Left lung (tissue), 14 donors: ENCODE measurements at places on chromosomes 4 and X. TPM values are rescaled to one million over a fixed set of nuclear protein-coding genes. Genes with fewer than 3 reads are reported as not detected.

The TRIM60 gene
- polyA plus RNA-seq: not detected

The HPGDS gene
- 4.2 TPM for polyA plus RNA-seq

DNA sequence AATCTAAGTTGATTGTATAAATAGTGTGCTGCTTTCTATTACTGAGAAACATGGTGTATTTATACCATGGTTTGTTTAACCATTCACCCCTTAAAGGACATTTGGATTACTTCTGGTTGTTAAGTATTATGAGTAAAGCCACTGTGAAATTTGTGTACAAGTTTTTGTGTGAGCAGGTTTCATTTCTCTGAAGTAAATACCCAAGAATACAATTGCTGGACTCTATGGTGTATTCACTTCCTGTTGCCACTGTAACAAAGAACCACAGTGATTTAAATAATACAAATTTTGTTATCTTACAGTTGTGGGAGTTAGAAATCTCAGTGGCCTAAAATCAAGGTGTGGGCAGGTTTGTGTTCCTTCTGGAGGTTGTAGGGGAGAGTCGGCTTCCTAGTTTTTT lies 869.6 kb downstream of the CCSER1 start:
- DNase-seq: no peak

- DNase-seq: no peak
These were observed 31.1 kb downstream of the RAB28 start for GRCh38 chr4:13452927-13453579.

DNA sequence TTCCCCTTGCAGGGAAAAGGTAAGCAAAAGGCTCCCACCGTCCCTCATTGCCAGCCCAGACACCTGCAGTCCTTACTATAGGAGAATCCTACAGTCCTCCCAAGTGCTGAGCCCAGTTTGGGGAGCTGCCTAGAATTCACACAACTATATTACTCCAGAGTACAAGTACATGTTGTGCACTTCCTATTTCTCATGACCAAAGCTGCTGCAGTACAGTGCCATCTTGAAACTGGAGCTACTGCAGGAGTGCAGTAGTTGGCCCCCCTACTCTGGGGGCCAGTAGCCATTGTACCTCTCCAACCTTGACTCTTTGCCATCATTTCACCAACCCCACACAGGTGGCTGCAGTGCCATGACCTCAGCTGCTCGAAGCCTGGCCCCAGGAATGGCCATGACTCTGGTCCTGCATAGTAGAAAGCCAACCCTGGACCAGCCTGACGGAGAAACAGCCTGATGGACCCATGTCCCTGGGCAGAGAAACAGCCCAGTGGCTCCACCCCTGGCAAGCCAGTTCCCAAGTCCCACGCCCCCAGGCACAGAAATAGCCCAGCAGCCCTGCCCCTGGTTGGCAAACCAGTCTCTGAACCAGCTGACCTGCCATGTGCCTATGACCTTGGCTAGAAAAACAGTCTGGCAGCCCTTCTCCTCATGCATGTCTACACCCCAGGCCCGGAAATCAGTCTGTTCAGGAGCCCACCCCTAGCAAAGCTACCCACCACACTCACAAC lies 51.9 kb downstream of the PHKA1 start:
- DNase-seq: no peak

DNA sequence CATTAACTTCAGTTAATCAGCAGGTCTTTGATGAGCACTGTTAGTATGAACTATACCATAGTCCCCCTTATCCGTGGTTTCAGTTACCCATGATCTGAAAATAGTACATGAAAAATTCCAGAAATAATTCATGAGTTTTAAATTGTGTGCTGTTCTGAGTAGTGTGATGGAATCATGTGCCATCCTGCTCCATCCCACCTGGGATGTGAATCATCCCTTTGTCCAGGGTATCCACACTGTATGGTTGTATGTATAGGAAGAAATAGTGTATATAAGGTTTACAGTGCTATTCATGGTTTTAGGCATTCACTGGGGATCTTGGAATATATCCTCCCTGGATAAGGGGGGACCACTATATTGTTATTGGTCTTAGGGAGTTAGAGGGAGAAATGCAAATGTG lies 24.5 kb downstream of the ARHGAP10 start:
- no peak for DNase-seq

The DDX60 gene
- 22.7 TPM for polyA plus RNA-seq

GRCh38 chr4:23889814-23890341 lies at the start of gene PPARGC1A:
Gene PPARGC1A (minus strand): TSS chr4:23890047. CDS start chr4:23889957, 90 bp downstream.
- DNase-seq: peak; percentile 74

DNA sequence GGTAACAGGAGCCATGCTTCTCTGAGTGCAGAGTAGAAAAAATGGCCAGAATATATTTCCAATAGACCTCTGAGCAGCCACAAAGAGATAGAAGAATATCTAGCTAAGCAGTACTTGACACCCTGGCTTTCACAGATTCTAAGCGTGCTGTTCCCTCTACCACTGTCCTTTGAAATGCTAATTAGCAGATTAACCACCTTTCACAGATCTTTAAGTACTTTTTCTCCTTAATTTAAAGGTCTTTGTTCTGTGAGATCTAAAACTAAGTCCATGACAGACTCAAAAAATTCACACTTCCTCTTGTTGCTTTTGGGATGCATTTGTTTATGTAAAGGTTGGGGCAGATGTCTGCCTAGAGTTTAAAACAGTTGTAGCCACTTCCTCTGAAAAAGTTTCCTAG lies 28.3 kb upstream of the MAGEC2 start:
- DNase-seq: no peak

- DNase-seq: peak; percentile 28
These were observed 219.0 kb downstream of the TLL1 start for GRCh38 chr4:166091912-166092510.

DNA sequence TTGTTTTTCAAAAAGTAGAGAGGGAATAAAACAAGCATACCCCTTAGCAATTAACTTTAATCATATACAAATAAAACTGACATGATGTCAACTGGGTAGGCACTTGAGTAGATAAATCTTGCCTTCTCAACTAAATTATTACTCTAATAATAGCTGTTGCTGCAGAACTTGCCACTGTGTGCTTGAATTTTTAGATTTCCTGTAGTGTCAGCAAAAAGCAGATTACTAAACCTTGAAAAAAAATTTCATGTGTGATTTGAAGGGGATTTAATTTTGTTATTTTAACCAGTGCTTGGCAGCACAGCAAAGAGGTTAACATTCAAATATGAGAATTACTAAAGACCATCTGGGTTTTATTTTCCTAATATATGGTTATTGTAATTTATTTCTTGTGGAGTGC lies 438.3 kb upstream of the SPANXN1 start:
- no peak for DNase-seq

The MAGED4 gene
- 25.7 TPM for polyA plus RNA-seq

The SMARCA5 gene
- polyA plus RNA-seq: 287 TPM

- DNase-seq: peak; percentile 85
These were observed 10.1 kb upstream of the SH3TC1 start for GRCh38 chr4:8188743-8189550.

DNA sequence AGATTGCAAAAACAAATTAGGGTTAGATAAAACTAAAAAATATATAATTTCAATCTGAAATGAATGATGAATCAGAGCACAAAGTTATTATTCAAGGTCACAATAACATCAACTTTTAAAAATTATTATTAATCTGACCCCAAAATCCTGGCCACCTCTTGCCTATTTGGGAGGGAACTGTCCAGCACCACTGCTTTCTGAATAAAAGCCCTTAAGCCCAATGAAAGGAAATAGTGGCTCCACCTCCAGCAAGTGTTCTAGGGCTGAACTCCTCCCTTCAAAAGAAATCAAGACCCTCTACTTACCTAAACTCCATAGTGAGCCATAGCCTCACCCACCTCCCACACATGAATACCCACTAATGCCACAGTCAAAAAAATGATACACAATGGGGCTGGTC lies 208.2 kb downstream of the PARM1 start:
- DNase-seq: no peak

- no peak for DNase-seq
These were observed 65.5 kb downstream of the HAND2 start for GRCh38 chr4:173464481-173464880.

DNA sequence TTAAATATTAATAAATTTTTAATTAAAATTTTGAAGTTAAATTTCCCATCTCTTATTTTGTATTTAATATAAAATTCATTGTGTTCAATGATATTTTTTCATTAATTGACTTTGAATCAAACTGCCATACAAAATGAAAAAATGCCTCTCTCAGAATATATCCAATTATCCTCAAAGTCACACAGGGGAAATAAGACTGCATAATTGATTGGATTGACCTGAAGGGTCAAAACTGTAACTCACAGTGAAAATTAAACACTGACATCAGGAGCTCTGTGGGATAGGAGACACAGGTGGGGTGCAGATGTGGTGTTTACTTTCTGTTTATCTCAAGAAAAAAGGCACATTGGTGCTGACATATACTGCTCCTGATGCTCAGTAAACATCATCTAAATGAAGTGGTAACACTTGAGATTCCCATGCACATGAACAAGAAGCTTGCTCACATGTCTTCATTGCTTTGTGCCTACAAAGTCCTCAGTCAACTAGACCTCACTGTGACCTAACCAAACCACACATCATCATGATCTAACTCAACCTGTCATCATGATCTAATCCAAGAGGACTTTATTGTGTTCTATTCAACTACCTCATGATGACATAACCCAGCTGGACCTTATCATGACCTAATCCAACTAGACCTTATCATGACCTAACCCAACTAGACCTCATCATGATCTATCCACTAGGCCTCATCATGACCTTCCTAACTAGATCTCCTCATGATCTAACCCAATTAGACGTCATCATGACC lies 83.7 kb downstream of the DHRSX start:
- DNase-seq: no peak

- DNase-seq: no peak
These were observed 893.5 kb downstream of the TRIML1 start for GRCh38 chr4:189032606-189033338.

DNA sequence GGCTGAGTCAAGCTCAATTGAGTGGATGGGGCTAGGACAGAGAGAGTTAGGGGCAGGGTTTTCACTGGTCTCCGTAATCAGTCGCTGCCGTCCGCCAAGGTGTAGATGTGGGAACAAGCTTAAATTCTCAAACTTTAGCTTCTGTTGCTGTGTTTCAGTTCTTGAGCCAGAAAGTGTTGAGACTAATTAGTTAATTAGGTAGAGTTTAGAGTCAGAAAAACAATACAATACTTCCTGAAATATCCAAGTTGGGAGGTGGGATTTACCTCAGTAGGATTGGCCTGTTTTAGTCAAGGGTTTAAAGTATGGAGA lies 1.1 kb upstream of the UBE2D3 start:
- DNase-seq: no peak
